ENCODE measurements at places on chromosomes 12 and 14. TPM values are rescaled to one million over a fixed set of nuclear protein-coding genes. Genes with fewer than 3 reads are reported as not detected.

Gene STAC3
- 310 TPM for total RNA-seq

Gene HOXC12
- total RNA-seq: not detected

Gene FOXN4
- not detected for total RNA-seq

Gene ABHD12B
- not detected for total RNA-seq

Gene SOCS2
- total RNA-seq: 30.1 TPM

Gene MSRB3
- total RNA-seq: 67.8 TPM

Gene FSCB
- 0.10 TPM for total RNA-seq

Gene GON7
- total RNA-seq: 15.5 TPM

Gene CRIP1
- 49.3 TPM for total RNA-seq

Gene SIX1
- total RNA-seq: 42.4 TPM

Gene PRIMA1
- total RNA-seq: 2.4 TPM

Gene EGLN3
- 76.5 TPM for total RNA-seq

Gene ERP27
- total RNA-seq: 1.9 TPM

Gene LMBR1L
- 39.8 TPM for total RNA-seq

Gene ENDOU
- total RNA-seq: 16.4 TPM

Gene CD163
- 8.8 TPM for total RNA-seq

Gene AQP6
- 0.10 TPM for total RNA-seq

Gene CCDC175
- total RNA-seq: not detected

Gene ABCD4
- 29.0 TPM for total RNA-seq

Gene RNASE7
- 1.2 TPM for total RNA-seq

Gene ZNF385A
- total RNA-seq: 30.4 TPM

Gene C12orf43
- 8.9 TPM for total RNA-seq

Gene TMTC1
- total RNA-seq: 67.0 TPM

Gene TC2N
- 30.9 TPM for total RNA-seq

Gene GALNT16
- 17.3 TPM for total RNA-seq

Gene SLC2A13
- 12.0 TPM for total RNA-seq

Gene CHST11
- 5.8 TPM for total RNA-seq

Gene KCNK13
- total RNA-seq: 1.0 TPM

Gene GPR137C
- 5.0 TPM for total RNA-seq
